ENCODE measurements at places on chromosomes 7 and 10. TPM values are rescaled to one million over a fixed set of nuclear protein-coding genes. Genes with fewer than 3 reads are reported as not detected.

GRCh38 chr7:50339990-50340500, 35.5 kb downstream of the IKZF1 start:
- no peak for DNase-seq

DNA sequence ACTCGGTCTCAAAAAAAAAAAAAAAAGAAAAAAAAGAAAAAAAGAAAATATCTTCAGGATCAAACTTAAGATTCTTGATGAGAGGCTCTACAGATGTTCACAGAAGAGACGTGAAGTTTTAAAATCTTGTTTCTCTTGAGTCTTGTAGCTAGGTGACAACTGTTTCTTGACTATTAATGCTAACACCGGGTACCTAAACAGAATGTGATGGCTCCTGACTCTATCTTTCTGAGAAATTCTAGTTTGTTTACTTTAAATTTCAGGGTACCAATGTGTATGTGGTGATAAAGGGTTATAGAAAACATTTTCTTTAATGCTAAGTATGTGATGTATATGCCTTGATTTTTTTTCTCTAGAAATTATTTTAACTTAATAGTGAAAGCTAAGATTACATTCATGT, 61.0 kb downstream of the DAGLB start:
- no peak for DNase-seq

GRCh38 chr7:132685277-132685676, 109.0 kb upstream of the PLXNA4 start:
- DNase-seq: no peak

Gene EMX2
- polyA plus RNA-seq: 9.0 TPM

- no peak for DNase-seq
These were observed 124.2 kb downstream of the TES start for GRCh38 chr7:116334555-116334954.

GRCh38 chr7:117411539-117411938, 15.8 kb downstream of the ASZ1 start:
- no peak for DNase-seq

GRCh38 chr10:23499372-23500132, 60.7 kb downstream of the OTUD1 start:
- DNase-seq: no peak

DNA sequence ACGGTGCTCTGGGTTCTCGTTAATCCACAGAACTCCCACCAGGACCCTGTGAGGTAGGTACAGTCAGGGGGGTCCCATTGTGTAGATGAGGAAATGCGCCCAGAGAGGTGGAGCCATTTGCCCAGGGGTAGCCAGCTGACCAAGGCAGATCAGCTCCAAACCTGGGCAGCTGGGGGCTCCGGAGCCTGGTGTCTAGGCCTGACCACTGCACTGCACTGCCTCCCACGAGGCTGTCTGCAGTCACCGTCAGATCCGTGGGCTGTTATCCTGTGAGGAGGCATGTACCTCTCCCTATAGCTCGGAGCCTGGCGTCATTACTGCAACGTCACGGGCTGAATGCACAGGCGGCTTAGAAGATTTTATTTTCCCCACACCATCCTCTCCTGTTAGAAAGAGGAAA, 411.8 kb upstream of the FOXK1 start:
- DNase-seq: no peak

Gene GRM3
- 0.14 TPM for polyA plus RNA-seq

Gene HOXA13
- not detected for polyA plus RNA-seq

Gene HOXA7
- polyA plus RNA-seq: 13.5 TPM

DNA sequence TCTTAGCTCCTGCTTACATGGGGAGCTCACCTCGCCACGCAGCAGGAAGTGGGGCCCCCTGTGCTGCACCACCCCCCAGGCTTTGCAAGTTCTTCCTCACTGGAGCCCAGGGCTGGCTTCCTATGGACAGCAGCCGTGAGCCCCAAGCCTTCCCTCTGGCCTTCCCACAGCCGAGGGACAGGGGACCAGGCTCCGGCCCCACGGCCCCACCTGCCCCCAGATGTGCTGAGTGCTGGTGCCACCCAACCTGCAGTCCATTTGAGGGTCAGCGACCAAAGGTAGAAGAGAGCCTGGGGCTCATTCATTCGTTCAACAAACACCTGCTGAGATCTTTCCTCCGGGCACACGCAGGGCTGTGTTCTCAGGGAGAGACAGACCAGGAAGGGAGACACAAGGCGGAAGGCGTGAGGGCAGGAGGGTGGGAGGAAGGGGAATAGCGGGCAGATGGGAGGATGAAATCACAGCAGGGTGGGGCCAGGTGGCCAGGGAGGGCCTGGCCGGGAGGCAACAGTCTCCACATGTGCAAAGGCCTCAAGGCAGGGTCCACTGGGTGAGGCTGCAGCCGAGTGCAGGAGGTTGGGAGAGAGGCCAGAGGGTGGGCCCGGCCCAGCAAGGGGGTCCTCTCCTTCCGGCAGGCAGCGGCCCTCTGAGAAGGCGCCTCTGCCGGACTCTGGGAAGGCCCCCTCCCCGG, 100.1 kb downstream of the FOXL3 start:
- DNase-seq: no peak

- no peak for DNase-seq
These were observed 208.9 kb upstream of the PFKP start for GRCh38 chr10:2858452-2858851.

Gene PAPOLB
- polyA plus RNA-seq: 0.04 TPM

- DNase-seq: no peak
These were observed 301.0 kb upstream of the NPVF start for GRCh38 chr7:25529320-25529719.

GRCh38 chr10:127081851-127082345, 114.5 kb downstream of the INSYN2A start:
- DNase-seq: no peak

DNA sequence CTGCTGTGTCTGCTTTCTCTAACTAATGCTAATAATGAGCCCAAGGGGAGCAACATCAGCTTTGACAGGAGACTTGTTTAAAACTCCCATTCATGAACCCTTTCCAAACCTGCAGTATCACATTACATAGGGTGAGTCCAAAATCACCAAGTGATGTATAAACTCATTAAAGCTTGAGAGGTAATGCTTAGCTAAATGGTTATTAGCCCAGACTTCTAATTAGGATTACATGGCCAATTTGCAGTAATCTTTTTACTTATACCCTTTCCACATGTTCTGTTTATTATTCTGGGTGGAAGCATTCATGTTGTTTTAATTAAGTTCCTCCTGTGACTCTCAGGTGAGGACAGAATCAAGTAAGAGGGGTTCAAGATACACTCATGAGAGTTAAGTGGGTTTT, 17.5 kb downstream of the ZNF138 start:
- no peak for DNase-seq

DNA sequence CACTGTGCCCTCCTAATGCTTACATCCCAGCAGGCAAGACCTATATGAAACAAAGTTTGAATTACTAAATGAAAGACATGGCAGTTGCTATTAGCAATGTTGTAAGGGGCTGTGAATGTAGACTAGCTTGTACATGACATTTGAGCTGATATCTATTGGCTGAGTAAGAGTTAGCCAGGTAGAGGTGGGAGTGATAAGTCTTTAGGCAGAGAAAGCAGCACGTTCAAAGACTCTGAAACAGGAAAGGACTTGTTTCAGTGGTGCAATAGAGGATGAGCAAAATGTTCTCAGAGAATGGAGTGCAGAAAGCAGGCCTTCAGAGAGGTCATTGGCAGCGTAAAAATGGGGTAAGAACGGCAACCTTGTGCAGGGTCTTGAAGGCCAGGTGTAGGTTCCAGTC, 687.6 kb downstream of the AUTS2 start:
- DNase-seq: no peak

DNA sequence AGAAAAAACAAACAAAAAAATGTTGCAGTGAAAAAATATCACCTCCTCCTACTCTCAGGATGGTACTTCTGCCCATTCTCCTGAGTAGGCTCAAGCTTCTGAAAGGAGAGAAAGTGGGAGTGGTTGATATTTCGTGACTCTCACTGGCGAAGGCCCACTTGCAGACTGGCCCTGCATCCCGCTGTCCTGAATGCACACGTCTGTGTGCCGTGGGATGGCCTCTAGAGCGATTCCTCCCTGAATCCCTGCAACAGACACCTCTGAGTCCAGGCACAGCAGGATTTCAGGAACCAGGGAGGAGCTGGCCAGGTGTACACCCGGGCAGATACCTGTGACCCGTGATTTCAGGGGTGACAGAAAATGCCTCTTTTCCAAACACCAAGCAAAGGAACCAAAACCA, 319.2 kb downstream of the DPP6 start:
- DNase-seq: no peak

GRCh38 chr10:20492447-20492846, 404.7 kb downstream of the NEBL start:
- no peak for DNase-seq

DNA sequence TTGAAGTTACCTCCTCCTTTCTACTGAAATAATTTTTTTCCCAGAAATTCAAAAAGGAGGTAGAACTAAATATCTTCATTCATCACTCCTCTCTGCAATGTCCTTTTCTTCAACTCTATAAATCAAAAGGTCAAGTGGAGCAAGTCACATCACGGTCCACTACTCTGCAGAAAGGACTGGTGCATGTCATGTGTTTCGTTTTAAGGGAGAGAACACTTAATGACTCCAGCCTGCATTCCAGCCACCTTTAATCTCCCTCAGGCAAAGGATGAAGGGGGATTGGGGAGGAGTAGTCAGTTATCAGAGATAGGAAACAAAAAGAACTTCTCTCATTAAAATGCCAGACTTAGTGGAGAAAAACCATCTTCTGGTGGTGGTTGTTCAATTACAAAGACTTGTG, 78.9 kb downstream of the ANK3 start:
- DNase-seq: no peak

DNA sequence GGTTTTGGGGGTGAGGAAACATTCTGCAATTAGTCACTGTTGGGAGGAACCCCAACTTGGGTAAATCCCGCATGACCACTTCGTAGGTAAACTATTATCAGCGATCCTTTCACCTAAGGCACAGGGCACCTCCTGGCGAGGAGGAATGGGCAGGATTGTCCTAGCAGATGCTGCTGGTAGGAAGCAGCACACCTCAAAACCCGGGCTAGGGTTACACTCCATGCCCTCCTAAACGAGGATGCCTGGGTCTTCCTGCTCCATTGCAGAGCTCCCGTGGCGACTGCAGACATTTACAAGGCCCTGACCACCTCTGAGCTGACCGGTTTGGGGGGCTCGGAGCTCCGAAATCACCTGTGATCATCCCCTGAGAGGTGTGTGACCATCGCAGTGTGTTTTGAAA, 92.3 kb downstream of the FAM171A1 start:
- no peak for DNase-seq

GRCh38 chr10:50679149-50679548, 55.4 kb upstream of the SGMS1 start:
- DNase-seq: no peak

GRCh38 chr7:105277341-105277740, 111.4 kb downstream of the SRPK2 start:
- DNase-seq: no peak

- DNase-seq: no peak
These were observed 53.7 kb upstream of the LBX1 start for GRCh38 chr10:101282947-101283346.

- no peak for DNase-seq
These were observed 246.2 kb downstream of the CCDC7 start for GRCh38 chr10:32692174-32692573.

GRCh38 chr7:17019106-17019505, 137.3 kb upstream of the AGR3 start:
- DNase-seq: no peak

GRCh38 chr7:117791877-117792780, 81.1 kb downstream of the CTTNBP2 start:
- DNase-seq: no peak

Gene TAS2R3
- polyA plus RNA-seq: 0.66 TPM

Gene HTR5A
- polyA plus RNA-seq: not detected

Gene DMTF1
- 88.0 TPM for polyA plus RNA-seq

GRCh38 chr10:689452-690371, at the start of gene DIP2C:
Gene DIP2C, minus strand, starts transcription at chr10:689668. Its CDS starts 90 bp downstream, at chr10:689578.
- peak; percentile 87 for DNase-seq

GRCh38 chr10:77949167-77949566, 22.6 kb upstream of the DLG5 start:
- DNase-seq: no peak

DNA sequence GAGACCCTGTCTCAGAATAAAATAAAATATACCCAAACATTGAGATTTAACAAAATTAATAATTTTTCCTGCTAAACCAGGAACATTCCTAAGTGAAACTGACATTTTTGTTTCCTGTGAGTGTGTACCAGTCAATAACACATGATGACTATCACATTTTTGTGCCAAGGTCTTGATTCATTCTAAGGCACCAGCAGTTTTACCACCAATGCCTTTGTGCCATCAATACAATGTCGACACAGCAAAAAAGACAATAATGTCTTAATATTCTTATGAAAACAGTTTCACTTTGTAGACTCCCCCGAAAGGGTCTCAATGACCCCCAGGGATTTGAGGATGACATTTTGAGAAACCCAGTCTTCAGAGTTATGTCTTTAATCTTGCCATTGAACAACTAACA, 7.2 kb upstream of the CADPS2 start:
- no peak for DNase-seq

GRCh38 chr7:33868166-33868565, 37.2 kb upstream of the BMPER start:
- no peak for DNase-seq

DNA sequence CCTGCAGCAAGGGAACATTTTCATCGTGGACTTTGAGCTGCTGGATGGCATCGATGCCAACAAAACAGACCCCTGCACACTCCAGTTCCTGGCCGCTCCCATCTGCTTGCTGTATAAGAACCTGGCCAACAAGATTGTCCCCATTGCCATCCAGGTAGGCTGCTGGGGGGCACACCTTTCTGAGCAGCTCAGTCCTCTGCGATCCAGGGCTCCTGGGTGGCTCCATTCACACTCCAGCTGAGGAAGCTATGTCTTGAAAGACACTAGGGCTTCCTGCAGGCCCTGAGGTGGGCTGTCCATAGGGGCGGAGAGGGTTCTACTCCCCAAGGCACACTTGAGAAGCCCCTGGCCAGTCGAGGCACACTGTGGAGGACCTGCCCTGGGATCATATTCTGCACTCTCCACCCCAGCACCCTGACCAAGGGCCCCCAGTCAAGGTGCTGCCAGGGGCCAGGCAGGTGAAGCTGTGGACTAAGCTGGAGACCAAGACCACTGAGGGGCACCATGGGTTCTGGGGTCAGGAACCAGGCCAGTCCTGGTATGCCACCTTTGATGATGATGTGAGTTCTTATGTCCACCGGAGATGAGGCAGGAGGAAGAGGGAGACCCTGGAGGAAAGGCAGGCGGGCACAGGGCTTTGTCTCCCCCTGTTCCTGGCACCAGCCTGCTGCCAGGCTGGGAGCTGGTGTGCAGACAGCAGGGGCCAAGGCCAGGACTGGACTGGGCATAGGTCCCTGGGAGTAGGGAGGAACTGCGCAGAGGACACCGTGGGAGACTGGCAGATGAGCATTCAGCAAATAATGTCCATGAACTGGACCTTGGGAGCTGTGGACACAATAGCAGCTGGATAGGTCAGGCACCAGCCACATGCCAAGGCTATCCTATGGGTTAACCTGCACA, 54.8 kb downstream of the ALOX5 start:
- DNase-seq: no peak

GRCh38 chr10:72162978-72163377, 52.8 kb upstream of the ANAPC16 start:
- DNase-seq: no peak
